Activated naive CD4-positive, alpha-beta T cell treated with anti-CD3 and anti-CD28 coated beads, Interleukin-2, amount 50 U/mL, for 16 hours (primary cell): ENCODE measurements at places on chromosomes 4 and X.

GRCh38 chrX:9867753-9868152 is 81.5 kb downstream of the SHROOM2 start:
- no peak for DNase-seq

- no peak for DNase-seq
These were observed 223.0 kb upstream of the EPHA5 start for GRCh38 chr4:65893271-65893670.

DNA sequence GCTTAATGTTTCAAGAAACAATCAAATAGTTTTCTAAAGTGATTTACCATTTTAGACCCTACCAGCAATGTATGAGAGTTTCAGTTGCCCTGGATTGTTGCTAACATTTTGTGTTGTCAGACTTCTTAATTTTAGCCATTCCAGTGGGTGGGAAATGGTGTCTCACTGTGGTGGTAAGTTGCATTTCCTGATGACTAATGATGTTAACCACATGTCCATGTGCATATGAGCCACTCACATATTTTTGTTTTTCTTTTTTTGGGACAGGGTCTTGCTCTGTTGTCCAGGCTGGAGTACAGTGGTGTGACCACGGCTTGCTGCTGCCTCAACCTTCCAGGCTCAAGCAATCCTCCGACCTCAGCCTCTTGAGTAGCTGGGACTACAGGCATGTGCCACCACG is 48.3 kb downstream of the MED28 start:
- DNase-seq: no peak

DNA sequence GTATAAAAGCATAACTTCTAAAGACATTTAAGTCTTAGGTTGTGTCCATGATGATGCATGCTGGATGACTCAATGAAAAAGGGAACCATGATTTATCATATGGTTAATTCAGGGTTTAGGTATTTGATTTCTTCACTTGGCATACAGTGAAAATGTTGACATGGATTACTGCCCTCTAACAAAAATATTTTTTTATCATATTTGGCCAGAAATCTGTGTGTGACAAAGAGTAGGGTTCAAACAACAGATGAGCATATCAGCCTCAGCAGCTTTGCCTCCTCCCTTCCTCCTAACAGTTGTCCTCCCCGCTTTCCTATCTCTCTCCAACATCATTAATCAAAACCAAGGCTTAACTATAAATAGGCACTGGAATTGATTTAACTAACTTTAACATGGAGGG is 46.3 kb downstream of the ARHGAP6 start:
- no peak for DNase-seq

DNA sequence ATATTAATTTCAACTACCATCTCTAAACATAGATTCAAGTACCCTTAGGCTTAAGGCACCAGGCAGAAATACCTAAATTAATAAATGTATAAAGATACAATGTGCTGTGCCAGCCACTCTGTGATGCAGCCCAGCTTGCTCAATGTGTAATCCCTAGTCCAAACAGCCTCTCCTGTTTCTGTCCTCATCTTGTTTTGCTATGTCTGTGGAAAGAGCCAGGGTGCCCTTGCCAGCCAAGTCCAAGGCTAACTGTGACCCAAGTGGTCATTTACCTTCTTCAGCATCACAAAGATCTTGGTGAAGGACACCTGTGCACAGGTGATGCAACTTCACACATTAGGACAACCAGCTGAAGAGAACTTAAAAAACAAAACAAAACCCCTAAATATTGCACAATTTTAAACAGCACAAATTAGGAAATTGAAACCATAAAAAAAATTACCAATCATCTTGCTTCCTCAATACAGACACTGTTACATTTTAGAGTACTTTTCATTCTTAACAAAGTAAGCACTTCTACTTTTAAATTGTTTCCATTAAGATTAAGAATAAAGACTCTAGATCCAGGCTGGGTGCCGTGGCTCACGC is 89.6 kb downstream of the C4orf51 start:
- no peak for DNase-seq

- no peak for DNase-seq
These were observed 83.1 kb upstream of the IGFBP7 start for GRCh38 chr4:57193209-57193810.

- DNase-seq: no peak
These were observed 1458.3 kb upstream of the TENM3 start for GRCh38 chr4:180784940-180785339.

DNA sequence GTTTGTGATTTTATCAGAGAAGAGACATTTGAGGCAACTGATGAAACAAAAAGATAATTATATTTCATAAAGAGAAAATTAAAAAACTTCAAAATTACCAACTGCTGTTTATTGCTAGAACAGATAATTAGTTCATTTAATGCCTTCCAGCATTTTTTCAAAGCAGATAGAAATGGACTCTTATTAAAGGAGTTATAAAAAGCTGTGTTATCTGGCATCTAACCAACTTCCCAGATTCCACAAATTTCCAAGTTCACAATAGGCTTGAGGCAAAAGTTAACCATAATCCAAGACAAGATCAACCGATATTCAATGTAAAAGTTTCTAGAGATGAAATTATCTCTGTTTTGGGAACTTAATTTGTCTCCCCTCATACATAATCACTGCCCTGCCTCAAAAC is 152.4 kb downstream of the TSPAN5 start:
- DNase-seq: no peak

GRCh38 chrX:117996918-117997480 is 119.6 kb downstream of the KLHL13 start:
- no peak for DNase-seq

DNA sequence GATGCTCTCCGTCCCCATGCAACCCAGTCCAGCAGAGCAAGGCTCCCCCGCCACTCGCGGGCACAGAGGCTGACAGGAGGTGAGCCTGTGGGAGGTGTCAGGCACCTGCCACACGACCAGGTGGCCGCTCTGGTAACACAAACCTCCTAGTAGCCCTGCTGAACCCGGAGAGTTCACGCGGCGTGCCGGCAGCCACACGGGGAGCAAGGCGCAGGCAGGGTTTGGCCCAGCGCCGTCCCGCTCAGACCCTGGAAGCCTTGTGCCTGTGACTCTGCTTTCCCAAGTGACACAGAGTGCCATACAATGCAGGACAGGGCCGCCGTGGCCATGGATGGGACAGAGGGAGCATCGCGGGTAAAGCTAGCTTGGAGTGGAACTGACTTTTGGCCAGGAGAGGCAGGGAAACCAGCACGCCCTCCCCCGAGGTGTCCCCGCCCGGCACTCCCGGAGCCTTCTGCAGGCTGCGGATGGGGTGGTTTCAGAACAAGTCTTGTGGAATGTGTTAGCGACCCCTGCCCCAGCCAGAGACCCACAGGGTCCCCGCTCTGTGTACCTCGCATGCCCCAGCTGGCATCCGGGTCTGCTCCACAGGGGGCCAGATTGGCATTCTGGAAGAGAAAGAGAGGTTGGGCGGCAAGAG is 44.7 kb upstream of the AFAP1 start:
- no peak for DNase-seq
